ENCODE measurements at places on chromosomes 4 and X. TPM values are rescaled to one million over a fixed set of nuclear protein-coding genes. Genes with fewer than 3 reads are reported as not detected.

MAGEB2 gene
- not detected for polyA plus RNA-seq

DRD5 gene
- 0.44 TPM for polyA plus RNA-seq

P2RY8 gene
- polyA plus RNA-seq, result 1.9 TPM

FAM9B gene
- polyA plus RNA-seq, result not detected

GRCh38 chr4:123819362-123820035, 422.9 kb downstream of the SPRY1 start:
- no peak for DNase-seq

DNA sequence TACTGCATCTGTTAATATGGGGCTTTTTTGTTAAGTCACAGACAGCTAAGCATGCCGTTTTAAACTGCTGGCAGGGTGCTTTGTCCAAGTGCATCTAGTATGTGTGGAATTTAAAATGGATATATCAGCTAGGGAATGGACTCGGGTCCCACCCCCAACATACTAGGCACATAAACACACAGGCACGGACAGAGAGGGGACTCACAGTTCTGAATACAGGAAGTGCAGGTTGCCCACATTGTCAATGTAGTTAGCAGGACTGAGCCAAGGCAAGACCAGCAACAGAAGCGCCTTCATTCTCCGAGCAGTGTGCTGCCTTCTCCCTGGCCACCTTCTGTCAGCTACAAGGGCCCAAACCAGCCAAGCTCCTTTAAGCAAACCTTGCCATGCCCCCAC, 33.6 kb downstream of the LNX1 start:
- no peak for DNase-seq

DNA sequence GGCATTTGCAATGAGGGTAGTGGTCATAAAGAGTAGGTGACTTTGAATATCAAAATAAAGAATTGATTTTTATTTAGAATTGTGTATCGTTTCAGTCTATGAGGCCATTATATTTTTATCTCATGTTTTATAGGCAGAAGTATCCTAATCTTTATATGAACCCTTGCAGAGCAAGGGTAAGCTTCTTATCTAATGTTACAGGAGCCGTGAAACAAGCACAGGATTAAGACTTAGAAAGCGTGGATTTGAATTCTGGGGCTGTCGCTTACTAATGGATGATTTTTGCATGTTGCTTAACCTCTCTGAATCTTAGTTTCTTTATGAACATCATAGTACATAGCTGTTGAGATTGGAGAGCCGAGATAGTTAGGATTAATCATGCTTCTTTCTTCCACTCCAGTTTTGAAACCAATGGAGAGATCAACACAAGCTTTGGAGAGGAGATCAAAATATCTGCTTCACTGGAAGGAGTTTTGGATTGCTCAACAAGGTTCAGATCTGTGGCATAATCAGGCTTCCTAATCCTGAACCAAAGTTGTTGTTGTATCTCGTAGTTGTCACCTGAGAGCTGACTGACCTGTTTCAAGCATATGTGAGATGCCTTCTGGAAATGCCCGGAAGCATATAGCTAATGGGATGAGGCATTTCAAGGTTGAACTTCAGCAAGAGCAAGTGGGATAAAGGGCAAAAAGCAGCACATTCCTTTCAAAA, 166.9 kb upstream of the GK2 start:
- no peak for DNase-seq

GRCh38 chrX:45847961-45848360, 647.3 kb upstream of the DIPK2B start:
- DNase-seq, result no peak

GRCh38 chr4:179307297-179308136, 1865.3 kb upstream of the AGA start:
- DNase-seq, result no peak

DNA sequence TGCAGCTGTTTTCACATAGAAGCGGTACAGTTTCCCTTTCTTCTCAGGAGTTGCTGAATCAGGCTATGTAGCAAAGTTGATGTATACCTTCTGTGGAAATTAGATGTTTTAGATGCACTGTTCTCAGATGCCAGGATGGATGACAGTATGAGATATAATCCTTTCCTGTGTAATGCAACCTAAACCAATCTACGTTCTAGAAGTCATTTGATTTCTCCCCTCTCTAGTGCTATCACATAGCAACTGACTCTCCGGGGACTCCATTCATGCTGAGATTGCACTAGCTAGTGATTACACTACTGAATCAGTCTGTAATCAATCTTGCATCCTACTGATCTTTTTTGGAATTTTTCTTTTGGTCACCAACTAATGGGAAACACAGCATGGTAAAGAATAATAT, 1881.7 kb downstream of the PCDH7 start:
- no peak for DNase-seq

GRCh38 chr4:176134670-176135069, 60.7 kb downstream of the SPATA4 start:
- DNase-seq, result no peak

- no peak for DNase-seq
Measured at GRCh38 chr4:45776146-45776545, 347.7 kb downstream of the GABRG1 start.

All from hindlimb muscle (tissue), 1 donor.